Stimulated activated CD8-positive, alpha-beta memory T cell treated with anti-CD3 and anti-CD28 coated beads, Interleukin-2, amount 100 ng/mL, for 1 hour (primary cell): ENCODE measurements at places on chromosomes 5 and 9.
A peak's percentile ranks its signal among the peaks of the same experiment; 100 is the strongest.

GRCh38 chr9:18756712-18757125 is 276.3 kb downstream of the SAXO1 start:
- no peak for DNase-seq

GRCh38 chr5:84535281-84535680 is 150.6 kb upstream of the EDIL3 start:
- no peak for DNase-seq

DNA sequence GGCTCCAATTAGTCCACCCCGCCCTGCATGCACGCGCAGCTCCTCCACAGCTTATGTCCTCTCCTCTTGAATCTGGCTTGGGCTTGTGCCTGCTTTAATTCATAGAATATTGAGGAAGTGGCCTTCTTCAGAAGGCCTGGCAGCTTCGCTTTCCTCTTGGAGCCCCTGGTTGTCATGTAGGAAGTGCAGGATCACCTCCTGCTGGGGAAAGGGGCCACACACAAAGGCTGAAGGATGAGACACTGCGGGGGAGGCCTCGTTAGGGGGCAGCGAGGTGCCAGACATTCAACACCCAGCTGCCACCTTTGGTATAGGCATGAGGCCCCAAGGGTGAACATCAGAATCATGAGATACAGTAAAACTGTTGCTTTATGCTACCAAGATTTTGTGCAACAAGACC is 2.7 kb upstream of the CNOT6 start:
- no peak for DNase-seq

GRCh38 chr5:65862384-65862783 is 64.0 kb upstream of the ERBIN start:
- DNase-seq = no peak

DNA sequence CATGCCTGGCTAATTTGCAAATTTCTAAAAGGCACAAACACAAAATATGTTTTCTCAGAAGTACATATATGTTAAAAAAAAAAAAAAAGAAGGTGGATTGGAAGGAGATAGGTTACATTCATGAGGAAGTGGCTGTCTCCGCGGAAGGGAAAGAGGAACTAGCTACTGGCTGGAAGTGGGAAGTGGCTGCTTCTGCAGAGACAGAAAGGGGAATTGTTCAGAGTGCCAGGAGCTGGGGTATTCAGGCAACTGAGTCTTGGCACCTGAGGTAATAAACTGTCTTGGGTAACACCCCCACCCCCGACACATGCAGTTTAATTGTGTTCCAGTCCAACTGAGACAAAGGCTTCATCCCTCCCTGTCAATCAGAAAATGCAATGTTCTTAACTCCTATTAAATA is 45.6 kb downstream of the S1PR3 start:
- DNase-seq = no peak

- DNase-seq = no peak
These were observed 30.6 kb upstream of the IL33 start for GRCh38 chr9:6184749-6185645.

- DNase-seq = peak; percentile 20
These were observed 10.8 kb upstream of the IFNA2 start for GRCh38 chr9:21395778-21396717.
